ENCODE measurements at places on chromosomes 3 and 15. TPM values are rescaled to one million over a fixed set of nuclear protein-coding genes. Genes with fewer than 3 reads are reported as not detected.

GRCh38 chr15:29939404-29939803 lies 117.1 kb upstream of the TJP1 start:
- peak; percentile 70 for DNase-seq

DNA sequence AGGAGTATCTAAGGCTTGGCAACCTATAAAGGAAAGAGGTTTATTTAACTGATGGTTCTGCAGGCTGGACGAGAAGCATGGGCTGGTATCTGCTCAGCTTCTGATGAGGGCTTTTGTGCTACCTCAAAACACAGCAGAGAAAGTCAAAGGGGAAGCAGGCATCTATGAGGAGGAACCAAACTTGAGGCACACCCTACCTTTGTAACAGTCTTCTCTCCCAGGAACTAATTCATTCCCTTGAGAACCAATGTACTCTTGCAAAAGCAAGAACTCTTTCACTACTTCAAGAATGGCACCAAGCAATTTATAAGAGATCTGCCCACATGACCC lies 109.0 kb downstream of the CGGBP1 start:
- no peak for DNase-seq

GRCh38 chr3:128503751-128504532 lies 10.9 kb upstream of the GATA2 start:
- DNase-seq: no peak

- no peak for DNase-seq
These were observed 446.2 kb upstream of the NR2F2 start for GRCh38 chr15:95884276-95884675.

DNA sequence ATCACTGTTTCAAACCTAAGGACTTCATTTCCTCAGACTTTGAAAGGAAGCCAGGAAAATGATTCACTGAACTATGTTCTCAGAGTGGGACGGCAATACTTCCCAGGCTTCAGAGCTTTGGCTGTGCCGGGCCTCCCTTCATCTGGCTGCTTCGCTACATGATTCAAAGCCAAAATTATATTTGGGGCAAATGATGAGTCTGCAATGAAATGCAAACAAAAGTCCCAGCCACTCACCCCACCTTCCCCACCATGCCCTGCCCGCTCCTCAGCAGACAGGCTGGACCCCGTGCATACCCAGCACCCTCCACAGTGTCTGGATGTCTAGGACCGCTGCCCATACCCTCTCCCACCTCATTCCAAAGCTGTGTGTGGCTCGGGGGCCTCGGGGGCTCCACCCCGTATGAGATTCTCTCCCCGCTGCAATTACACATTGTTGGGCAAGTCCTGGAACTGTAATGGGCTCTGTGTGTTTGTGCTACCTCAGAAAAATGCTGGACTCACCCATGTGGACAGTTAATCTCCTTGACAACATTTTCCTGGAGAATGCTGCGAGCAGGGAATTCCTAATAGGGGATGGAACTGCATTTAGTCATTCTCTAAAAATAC lies 32.2 kb downstream of the ATP10A start:
- DNase-seq: no peak

- no peak for DNase-seq
These were observed 1049.1 kb downstream of the ROBO1 start for GRCh38 chr3:78718707-78719106.

- peak; percentile 76 for DNase-seq
These were observed 27.1 kb upstream of the SKIL start for GRCh38 chr3:170330366-170330765.

- no peak for DNase-seq
These were observed 9.5 kb downstream of the SNTN start for GRCh38 chr3:63662011-63662410.

DNA sequence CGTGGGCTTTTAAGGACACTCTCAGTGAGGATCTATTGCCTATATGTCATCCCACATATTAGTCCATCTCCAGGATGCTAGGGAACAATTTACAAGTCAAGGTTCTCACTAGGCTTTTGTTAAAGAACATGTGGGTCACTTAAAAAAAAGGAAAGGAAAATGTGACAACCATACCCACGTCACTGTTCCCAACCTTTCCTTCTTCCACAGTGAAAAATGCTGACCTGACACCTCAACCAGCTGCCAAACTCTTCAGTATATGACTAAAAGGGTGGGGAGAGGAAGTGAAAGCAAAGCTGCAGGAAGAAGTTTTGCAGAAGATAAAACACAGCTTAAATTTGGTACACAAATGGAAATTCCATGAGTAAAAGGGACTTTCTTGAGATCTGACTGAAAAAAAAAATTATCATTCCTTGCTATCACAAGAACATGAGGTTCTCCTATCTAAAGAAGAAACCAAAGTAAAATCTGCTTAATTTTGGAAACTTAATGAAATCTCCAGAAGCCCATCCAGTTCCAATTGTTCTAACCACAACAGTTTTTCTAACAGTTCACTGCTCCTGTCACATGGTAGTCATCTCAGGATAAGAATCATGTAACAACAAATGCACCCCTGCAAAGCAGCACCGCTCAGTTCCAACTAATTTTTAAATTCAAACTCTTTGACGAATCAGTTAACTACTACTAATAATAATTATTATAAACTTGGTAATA lies 117.0 kb upstream of the TSPAN3 start:
- DNase-seq: peak; percentile 23

GRCh38 chr3:39896184-39896583 lies 86.8 kb downstream of the MYRIP start:
- no peak for DNase-seq

DNA sequence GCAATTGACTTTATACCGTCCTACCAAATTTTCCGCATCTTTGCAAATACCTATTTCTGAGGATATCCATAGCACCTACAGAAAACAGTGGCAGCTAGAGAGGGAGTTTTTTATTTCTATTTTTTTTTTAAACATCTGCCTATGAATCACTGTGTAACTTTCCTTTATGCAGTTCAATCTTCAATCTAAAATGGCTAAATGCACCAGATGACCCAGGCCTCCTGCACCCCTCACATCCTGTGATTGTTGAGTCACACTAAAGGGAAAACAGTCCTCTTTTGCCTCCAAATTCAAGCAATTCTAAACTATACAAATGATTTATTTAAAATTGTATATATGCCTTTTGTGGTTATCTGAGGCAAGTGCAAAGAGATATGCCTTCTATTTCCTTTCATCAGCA lies 20.1 kb upstream of the BCL6 start:
- peak; percentile 35 for DNase-seq

- DNase-seq: no peak
These were observed 85.5 kb downstream of the NCEH1 start for GRCh38 chr3:172625404-172625803.

DNA sequence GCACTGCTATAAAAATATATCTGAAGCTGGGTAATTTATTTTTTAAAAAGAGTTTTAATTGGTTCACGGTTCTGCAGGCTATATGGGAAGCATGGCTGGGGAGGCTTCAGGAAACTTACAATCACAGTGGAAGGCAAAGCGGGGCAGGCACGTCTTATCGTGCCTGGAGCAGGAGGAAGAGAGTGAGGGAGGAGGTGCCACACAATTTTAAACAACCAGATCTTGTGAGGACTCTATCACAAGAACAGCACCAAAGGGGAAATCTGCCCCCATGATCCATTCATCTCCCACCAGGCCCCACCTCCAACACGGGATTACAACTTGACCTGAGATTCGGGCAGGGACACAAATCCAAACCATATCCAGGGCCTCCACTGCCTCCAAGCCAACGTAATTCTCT lies 75.0 kb downstream of the MCF2L2 start:
- DNase-seq: no peak

- peak; percentile 92 for DNase-seq
These were observed 487.6 kb downstream of the NAALADL2 start for GRCh38 chr3:175346573-175347356.

The VEPH1 gene
- total RNA-seq: 25.0 TPM

The CAMK2N2 gene
- 1.6 TPM for total RNA-seq

The MCTP2 gene
- total RNA-seq: not detected

The GRM7 gene
- not detected for total RNA-seq

The RASGRP1 gene
- total RNA-seq: 1.5 TPM

The SKOR1 gene
- not detected for total RNA-seq

The MBD4 gene
- 63.3 TPM for total RNA-seq

The LMAN1L gene
- not detected for total RNA-seq

The P2RY1 gene
- total RNA-seq: 0.19 TPM
